ENCODE measurements at places on chromosomes 4 and X. TPM values are rescaled to one million over a fixed set of nuclear protein-coding genes. Genes with fewer than 3 reads are reported as not detected.

The DGAT2L6 gene
- not detected for total RNA-seq

The TBC1D14 gene
- 43.1 TPM for total RNA-seq

The ATOH1 gene
- total RNA-seq, result not detected

The SPANXB1 gene
- not detected for total RNA-seq

The SOX3 gene
- not detected for total RNA-seq

Measured in T-helper 2 cell treated with Interferon-gamma antibody and Interleukin-4, amounts not matched to agents 100 ng/mL and 5 ng/mL, for 36 hours (primary cell).